Uterus (tissue), 4 donors: ENCODE measurements at places on chromosomes 12 and 14. TPM values are rescaled to one million over a fixed set of nuclear protein-coding genes. Genes with fewer than 3 reads are reported as not detected.

- no peak for DNase-seq
Measured at GRCh38 chr14:97382616-97383226, 585.5 kb downstream of the VRK1 start.

GRCh38 chr12:54068418-54069070 is 14.9 kb downstream of the HOXC4 start:
- no peak for DNase-seq

DNA sequence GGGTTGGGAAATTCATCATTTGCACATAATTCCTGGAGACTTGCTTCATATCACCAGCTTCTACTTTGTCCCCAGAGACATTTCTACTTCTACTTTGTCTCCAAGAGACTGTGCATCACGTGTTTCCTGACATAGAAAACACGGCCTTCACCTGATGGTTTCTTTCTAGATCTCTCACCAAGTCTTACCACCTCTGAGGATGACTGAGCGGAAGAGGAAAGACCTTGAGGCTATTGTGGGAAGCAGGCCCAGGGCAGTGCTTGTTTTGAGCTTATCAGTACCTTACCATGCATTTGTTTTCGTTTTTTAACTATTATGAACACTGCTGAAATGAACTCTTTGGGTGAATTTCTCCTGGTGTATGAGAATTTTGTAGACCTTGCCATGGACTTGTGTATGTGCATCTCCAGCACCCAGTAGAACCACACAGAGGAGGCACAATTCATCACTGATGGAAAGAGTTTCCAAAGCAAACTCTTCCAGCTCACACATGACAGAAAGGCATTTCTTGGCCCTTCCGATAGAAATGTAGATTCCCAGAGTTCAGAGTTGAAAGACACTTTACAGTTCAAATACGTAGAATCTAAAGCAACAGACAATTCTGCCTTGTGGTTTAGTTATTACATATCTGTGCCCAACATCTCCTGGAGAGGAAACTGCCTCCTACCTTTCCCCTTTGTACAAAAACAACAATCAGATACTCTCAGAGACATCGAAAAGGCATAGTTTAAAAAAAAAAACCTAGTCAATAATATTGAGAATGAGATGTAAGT is 434.7 kb downstream of the FUT8 start:
- DNase-seq: no peak

- DNase-seq: no peak
Measured at GRCh38 chr12:120956579-120957300, 21.6 kb upstream of the HNF1A start.

DNA sequence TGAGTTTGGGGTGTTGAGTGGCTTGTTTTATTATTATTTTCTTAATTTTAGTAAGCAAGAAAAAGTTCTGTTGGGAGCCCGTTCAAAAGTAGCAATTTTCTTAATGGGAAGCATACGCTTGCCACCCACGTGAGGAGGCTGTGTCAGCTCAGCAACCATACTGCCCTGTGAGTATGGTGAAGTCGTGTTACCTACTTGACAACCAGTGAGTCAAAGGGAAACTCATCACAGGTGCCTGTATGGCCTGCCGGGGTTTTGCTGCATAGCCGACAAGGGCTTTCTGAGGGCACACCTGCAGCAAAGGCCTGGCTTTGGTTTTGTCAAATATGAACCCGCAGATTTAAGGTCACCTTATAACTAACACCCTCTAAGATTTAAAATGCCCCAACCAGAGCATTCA is 31.1 kb downstream of the PITPNM2 start:
- DNase-seq: no peak

DNA sequence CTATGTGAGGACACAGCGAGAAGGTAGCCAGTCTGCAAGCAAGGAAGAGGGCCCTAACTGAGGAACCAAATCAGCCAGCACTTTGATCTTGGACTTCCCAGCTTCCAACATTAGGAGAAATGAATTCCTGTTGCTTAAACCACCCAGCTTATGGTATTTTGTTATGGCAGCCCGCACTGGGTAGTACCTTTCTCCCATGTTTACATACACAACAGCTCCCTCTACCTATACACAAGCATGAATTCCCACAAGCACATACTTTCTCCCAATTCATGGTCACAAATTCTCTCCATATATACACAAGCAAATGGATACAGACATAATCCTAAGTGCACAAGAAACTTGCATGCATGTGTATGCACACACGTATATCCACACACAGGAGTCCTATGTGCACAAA is 7.4 kb downstream of the ITGB7 start:
- DNase-seq: no peak

DNA sequence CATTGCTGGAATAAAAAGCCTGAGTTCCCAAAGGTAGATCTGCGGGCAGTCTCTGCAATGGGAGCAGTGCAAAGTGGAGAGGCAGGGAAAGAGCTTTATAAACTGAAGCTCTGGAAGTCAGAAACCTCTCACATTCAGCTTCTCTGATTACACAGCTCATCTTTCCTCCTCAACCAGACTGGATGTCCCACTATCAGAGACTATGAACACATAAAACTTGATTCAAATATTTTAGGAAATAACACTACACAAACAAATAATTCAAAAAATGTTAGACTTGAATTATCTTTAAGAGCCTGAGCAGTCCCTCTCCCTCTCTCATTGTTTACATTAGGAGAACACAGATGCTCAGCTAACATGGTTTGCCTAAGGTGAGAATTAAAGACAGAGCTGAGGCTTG is 72.9 kb downstream of the DENND5B start:
- DNase-seq: no peak

GRCh38 chr12:75641031-75641780 is 129.8 kb upstream of the KRR1 start:
- no peak for DNase-seq

DNA sequence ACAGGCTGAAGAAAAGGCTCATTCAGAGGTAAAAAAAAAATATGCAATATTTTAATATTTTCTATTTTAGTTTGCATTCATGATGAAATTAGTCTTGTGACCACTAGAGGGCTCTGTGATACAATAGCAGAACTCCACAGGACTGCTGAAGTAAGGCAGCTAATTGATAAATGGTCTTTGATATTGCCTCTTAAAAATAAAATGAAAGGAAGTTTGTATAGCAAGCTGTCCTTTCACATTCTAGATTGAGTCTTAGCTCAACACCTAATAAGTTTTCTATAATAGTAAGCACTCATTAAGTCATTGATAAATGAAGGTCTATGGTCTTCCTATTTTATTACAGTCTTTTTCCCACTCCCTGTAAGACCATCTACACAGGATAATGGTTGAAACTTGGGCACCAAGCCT is 315.7 kb downstream of the NAV3 start:
- DNase-seq: no peak

Gene REM2
- not detected for total RNA-seq

Gene CALCOCO1
- 160 TPM for total RNA-seq

Gene KLRK1
- not detected for total RNA-seq

Gene TMEM233
- 0.21 TPM for total RNA-seq
